ENCODE measurements at places on chromosomes 4 and X.

DNA sequence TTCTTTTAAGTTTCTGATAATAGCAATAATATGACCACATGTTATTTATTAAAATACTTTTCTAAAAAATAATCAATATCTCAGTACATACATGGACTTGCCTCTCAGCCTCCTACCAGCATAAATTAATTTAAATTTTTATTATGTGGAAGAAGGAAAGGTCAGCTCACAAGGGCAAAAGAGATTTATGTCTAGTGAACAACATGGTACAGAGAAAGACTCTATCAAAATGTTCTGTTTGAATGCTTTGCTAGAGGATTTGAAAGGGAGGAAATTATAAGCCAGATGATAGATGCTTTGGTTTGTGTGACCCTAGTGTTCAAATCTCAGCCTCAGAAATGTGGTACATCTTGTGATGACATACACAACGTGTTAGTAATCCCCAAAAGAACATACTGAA lies 94.3 kb downstream of the DKK2 start:
- no peak for DNase-seq

GRCh38 chr4:7108046-7108625 lies 40.3 kb upstream of the GRPEL1 start:
- no peak for DNase-seq

- DNase-seq: peak; percentile 4
Measured at GRCh38 chrX:115408771-115409400, 119.4 kb downstream of the LUZP4 start.

DNA sequence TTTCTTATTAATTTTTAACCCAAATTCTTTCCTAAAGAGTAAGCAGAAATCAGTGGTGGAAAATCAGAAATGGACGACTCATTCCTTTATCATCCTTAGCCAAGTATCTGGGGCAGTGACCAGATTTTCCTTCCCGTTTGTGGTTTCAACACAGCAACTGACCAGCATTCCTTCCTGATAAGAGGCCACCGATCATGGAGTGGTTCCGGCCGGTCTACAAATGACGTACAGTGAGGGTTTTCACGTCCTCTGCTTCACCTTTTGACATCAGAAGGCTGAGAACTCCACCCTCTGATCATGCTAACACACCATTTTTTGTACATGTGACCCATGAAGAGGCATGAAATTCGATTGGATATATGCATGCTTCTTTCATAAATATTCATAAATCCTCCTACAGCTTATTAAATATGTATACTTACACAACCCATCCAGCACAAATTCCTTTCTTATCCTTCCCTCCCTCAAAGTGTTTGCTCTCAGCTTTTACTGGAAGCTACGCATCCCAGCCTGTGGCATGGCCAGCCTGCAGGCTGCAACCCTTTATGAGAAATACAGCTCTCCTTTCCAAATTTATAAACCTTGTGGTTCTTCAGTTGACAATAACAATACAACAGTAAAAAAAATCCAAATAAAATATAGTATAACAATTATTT lies 173.0 kb upstream of the CASK start:
- peak; percentile 69 for DNase-seq

DNA sequence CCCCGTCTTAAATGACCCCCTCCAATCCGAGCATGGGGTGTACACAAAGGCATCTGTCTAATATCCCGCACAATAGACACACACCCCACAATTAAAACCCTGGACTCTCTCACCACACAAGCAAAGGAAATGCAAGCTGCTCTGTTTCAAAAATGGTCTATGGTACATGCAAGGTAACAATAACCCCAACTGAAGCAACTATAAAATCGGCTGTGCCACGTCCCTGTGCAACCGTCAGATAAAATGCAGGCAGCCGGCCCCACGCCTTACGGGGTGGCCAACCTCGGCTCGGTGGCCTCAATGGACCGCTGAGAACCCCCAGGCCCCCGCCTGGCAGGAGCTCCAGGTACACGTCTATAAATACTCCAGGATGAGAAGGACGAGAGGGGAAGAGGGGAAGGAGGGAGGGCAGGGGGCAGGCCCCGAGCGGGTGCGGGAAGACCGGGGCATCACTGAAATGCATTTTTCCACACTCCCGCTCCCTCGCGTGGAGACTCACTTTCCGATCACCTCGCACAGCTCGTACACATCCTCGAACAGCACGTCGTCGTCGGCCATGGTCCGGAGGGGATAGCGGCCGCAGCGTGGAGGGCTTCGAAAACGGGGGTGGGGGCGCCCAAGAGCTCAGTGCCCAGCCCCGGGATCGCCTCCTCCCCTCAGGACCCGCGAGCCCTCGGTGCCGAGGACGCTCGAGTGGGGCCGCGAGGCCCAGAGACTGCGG lies 763 bp downstream of the CASK start:
- DNase-seq: peak; percentile 27

DNA sequence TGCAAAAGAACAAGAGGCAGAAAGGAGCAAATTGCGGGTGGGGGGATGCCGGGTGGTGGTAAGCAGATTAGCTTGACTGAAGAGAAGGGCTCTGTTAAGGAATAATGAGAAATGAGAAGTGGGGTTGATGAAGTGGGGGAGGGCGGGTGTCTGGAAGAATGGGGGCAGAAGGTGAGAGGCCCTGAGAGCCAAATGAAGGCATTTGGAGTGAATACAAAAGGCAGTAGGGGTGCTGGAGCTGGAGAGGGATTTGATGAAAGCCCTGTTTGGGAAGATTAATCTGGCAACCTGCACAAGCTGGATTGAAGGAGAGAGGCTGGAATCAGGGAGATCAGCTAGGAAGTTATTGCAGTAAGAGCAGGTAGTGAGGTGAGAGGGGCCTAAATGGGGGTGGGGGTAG lies 82.1 kb downstream of the GUCY2F start:
- no peak for DNase-seq

- peak; percentile 70 for DNase-seq
Measured at GRCh38 chr4:89753601-89754066, 83.3 kb downstream of the SNCA start.

DNA sequence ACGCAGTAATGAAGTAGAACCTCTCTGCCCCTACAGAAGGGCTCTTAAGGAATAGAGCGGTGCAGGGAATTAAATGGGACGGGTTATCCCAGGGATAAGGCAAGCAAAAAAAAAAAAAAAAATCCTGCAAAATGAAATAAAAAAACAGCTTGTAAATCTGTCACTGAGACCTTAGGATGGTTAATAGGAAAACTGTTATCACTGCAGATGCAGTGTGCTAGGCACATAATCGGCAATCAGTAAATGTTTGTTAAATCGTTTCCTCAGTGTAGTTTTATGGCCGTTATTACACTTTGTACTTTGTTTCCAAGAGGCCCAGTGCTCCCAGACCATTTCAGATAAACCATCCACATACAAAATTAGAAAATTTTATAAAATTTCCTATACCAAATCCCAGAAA lies 1.0 kb downstream of the HNRNPH2 start:
- DNase-seq: no peak

DNA sequence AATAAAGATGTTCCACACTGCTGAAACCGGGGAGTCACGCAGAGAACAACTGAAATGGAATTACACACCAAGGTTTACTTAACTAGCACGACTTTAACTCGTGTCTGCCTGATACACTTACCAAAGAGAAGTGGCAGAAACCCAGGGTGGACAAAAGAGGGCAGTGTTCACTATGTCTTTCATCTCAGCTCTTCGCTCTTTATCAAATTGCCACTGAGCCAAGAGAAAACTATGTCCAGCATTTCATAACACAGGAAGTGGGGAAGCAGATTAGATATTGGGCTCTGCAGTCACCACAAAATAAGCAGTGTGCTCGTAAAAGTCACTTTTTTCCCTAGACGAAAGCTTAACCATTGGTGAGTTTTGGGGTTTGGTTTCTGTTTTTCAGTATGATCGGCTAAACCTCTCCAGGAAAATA lies 155.7 kb downstream of the CHIC2 start:
- DNase-seq: peak; percentile 77

GRCh38 chr4:54958236-54958635 lies 167.2 kb downstream of the KDR start:
- DNase-seq: no peak

DNA sequence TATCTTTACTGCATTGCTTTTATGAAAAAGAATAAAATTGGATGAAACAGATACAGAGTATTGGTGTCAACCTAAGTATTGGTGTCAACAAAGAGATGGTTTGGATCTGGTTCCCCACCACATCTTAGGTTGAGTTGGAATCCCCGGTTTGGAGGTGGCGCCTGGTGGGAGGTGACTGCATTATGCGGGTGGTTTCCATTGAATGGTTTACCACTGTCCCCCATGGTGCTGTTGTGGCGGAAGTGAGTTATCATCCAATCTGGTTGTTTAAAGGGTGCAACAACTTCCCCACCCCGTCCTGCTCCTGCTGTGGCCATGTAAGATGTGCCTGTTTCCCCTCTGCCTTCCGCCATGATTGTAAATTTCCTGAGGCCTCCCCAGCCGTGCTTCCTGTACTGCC lies 52.8 kb upstream of the CD99 start:
- no peak for DNase-seq

GRCh38 chrX:66360894-66361293 lies 196.8 kb downstream of the HEPH start:
- DNase-seq: no peak

GRCh38 chr4:177349191-177349590 lies 39.5 kb downstream of the NEIL3 start:
- DNase-seq: no peak

GRCh38 chr4:151921811-151922210 lies 161.0 kb upstream of the GATB start:
- peak; percentile 46 for DNase-seq

DNA sequence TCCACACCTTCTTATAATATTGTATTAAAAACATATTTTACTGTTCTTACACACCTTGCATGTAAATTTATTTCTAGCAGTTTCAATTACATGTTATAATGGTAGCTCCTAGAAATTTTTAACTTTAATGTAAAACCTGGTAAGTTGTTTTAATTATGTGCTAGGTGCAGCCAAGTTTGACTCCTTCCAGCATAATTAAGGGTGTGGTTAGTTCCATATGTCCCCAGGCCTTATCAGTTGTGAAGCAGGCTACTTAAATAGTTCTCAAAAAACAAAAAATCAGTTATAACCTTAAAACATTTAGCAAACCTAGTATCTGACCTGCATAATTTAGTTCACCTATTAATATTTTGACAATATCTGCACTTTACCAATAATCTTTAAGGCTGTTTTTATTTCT lies 26.9 kb upstream of the PASD1 start:
- DNase-seq: no peak

DNA sequence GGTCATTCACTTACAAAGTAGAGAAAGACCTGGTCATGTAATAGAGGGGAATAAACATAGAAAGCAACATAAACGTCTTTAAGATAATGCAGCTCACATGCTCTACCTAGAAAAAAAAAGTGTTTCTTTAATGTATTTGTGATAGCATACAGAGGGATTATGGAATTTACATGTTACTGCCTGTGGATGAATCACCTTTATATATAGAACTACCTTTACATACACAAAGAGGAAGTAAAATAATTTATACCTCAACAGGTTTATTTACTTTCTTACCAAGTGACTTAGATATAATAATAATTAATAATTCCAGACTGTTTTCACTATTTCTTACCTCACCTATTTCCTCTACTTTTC lies 81.5 kb downstream of the PPP3CA start:
- no peak for DNase-seq

DNA sequence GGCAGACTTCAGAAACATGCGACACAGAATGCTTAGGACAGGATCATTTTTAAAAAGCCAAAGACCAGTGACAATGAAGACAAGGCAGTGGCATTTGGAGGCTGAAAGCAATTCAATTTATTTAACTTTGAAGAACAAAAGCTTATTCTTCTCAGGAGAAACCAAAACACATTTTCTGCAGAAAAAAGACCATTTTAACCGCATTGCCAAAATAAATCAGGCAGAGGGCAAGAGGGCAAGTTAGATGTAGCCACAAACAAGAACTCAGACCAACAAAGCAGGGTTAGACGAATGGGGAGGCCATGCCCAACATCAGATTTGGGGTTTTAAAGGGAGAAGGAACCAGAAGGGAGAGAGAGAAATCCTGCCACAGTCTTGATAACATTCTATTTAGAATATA lies 58.9 kb downstream of the RELL1 start:
- no peak for DNase-seq

GRCh38 chrX:118519411-118520215 lies 24.0 kb downstream of the DOCK11 start:
- peak; percentile 6 for DNase-seq

DNA sequence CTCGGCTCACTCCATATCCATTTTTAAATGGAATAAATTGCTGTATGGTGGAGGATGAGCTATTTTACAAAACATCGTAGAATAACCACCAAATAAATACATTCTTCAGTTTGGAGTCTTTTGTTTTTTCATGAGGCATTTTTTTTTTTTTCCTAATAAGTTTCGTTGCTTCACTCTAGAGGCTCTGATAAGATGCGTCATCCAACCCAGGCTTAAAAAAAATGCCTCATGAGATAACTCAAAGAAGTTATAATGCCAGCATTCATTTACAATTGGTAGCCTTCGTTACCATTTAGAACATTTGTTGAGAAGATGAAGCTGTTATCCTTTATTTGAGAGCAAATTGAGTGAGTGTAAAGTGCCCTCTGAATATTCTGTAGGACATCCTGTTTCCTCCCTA lies 172.2 kb upstream of the CENPE start:
- no peak for DNase-seq

- DNase-seq: no peak
Measured at GRCh38 chr4:26122690-26123089, 198.1 kb upstream of the RBPJ start.

DNA sequence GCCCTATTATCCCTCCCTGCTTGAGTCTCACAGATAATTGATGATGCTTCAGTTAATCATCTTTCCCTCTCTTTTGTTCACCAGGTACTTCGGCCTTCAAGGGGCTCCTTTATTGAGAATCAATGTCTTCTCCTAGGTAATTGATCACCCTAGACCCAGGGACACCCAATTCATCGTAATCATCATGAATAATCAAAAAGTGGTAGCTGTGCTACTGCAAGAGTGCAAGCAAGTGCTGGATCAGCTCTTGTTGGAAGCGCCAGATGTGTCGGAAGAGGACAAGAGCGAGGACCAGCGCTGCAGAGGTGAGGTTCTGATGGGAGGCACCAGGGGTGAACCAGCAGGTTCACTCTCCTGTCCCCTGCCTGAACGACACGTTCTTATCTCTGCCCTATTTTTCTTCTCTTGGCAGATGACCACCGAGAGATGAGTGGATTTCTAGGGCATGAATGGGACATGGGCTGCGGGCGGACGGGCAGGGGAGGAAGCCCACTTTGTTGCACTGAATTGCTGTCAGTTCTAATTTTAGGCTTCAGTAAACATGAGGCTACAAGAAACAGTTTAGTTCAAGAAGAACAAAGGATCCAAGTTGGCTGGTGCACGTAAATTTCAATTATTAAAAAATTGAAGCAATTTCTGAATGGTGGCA lies 80.5 kb downstream of the ALPK1 start:
- DNase-seq: no peak

- no peak for DNase-seq
Measured at GRCh38 chrX:10507876-10508275, 112.5 kb downstream of the MID1 start.

- DNase-seq: no peak
Measured at GRCh38 chr4:23614284-23614892, 275.5 kb downstream of the PPARGC1A start.

DNA sequence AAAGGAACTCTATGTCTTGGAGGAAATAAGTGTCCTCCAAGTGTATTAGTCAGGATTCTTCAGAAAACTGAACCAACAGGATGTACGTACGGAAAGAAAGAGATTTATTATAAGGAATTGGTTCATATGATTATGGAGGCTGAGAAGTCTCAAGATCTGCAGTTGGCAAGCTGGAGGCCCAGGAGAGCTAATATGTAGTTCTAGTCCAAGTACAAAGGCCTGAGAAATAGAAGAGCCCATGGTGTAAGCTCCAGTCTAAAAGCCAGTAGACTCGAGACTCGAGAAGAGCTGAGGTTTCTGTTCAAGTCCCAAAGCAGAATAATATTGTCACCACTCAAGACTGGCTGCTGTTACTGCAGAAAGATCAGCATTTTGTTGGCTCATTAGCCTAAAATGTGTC lies 65.3 kb upstream of the EFNB1 start:
- DNase-seq: no peak

All from GM03348 (cell line).